ENCODE measurements at places on chromosomes 5 and 9. TPM values are rescaled to one million over a fixed set of nuclear protein-coding genes. Genes with fewer than 3 reads are reported as not detected.

The OCLN gene
- 4.1 TPM for total RNA-seq

The ANGPTL2 gene
- 15.3 TPM for total RNA-seq

The HRH2 gene
- total RNA-seq: 0.09 TPM

The PTGER4 gene
- total RNA-seq: 39.5 TPM

The MYOT gene
- total RNA-seq: not detected

The GAS1 gene
- 1.2 TPM for total RNA-seq

The TLE1 gene
- 38.8 TPM for total RNA-seq

The TMCO6 gene
- total RNA-seq: 10.5 TPM

The SOX30 gene
- total RNA-seq: not detected

The FAXDC2 gene
- 3.0 TPM for total RNA-seq

The TEK gene
- 91.3 TPM for total RNA-seq

The C6 gene
- total RNA-seq: not detected

The ITK gene
- total RNA-seq: not detected

The SLC36A3 gene
- total RNA-seq: not detected

The DBH gene
- not detected for total RNA-seq

The PITX1 gene
- total RNA-seq: 0.09 TPM

The QRFP gene
- total RNA-seq: not detected

The SLC6A19 gene
- not detected for total RNA-seq
